OCI-LY7 (cell line): ENCODE measurements at places on chromosomes 2 and 18.
A peak's percentile ranks its signal among the peaks of the same experiment; 100 is the strongest.

DNA sequence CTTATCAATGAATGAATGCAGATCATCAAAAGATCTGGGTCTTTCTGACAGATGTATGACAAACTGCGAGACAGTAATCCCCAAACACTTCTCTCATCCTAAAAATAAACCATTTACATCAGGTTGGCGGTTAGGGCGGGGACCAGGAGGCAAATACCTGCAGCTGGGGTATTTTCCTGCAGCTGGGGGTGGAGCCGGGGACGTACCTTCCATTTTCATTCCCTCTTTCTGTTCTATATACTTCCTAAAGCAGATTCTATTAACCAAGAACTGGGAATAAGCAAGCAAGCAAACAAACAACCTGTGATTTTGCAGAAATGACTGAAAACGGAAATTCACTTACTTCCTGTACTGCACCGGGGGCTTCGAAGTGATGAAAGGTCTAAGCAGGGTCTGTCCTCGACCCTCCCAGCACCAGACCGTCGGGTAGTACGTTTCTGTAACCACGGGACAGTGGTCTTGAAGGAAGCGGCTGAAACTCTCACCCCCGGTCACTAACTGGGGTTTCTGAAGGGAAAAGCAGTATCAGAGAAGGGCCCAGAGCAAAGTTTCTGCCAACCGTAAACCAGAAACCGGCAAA is 1.2 kb downstream of the ABHD3 start:
- DNase-seq = peak; percentile 87

DNA sequence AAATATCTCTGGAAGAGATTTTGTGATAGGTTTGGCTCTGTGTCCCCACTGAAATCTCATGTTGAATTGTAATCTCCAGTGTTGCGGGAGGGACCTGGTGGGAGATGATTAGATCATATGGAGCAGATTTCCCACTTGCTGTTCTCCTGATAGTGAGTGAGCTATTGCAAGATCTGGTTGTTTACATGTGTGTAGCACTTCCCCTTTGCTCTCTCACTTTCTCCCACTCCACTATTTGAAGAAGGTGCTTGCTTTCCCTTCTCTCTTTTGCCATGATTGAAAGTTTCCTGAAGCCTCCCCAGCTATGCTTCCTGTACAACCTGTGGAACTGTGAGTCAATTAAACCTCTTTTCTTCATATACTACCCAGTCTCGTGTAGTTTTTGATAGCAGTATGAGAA is 97.0 kb upstream of the FN1 start:
- DNase-seq = no peak

DNA sequence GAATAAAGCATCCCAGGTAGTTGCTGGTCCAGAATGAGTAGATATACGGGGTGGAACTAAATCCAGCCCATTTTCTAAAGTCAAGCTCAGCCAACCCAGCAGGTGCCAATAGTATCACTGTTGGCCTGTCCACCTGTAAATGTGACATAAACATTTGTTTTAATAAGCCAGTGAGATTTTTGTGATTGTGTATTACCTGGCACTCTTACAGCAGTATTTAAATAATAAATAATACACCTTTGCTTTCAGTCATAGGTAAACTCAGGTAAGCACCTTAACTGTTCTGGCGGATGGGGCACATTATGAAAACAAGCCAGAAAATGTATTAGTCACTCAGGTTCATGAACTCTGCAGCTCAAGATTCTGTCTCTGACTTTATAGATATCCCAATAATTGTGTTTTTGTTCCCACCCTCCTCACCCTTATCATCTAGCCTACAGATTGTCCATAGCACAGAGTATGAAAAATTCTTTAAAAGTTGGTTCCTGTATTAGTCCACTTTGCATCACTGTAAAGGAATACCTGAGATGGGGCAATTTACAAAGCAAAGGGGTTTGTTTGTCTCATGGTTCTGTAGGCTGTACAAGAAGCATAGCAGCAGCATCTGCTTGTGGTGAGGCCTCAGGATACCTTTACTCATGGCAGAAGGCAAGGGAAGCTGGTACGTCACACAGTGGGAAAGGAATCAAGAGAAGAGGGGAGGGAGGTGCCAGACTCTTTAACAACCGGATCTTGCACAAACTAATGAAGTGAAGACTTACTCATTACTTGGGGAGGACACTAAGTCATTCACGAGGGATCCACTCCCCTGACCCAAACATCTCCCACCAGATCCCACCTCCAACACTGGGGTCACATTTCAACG is 73.0 kb upstream of the CYRIA start:
- DNase-seq = no peak

GRCh38 chr2:16960579-16960978 is 294.9 kb upstream of the CYRIA start:
- no peak for DNase-seq

DNA sequence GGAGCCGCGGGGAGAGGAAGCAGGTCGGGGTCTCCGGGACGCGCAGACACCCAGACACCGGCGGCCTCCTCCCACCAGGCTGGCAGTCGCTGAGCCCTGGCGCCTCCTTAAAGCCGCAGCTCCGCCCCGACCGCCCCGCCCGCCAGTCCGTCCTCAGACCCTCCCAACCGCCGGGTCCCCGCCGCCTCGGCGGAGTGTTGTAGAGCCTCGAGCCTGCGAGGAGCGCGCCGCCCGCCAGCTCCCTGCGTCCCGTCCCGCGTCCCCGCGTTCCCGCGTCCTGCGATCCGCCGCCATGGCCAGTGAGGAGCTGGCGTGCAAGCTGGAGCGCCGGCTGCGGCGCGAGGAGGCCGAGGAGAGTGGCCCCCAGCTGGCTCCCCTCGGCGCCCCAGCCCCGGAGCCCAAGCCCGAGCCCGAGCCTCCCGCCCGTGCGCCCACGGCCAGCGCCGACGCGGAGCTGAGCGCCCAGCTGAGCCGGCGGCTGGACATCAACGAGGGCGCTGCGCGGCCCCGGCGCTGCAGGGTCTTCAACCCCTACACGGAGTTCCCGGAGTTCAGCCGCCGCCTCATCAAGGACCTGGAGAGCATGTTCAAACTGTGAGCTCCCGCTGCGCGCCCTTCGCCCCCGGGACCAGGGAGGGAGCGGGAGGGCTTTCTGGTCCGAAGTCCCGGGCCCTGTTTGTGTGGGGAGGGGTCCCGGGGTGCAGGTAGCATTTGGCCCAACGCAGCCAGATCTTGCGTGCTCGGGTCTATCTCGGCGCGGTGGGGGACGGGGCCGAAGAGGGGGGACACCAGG is at the start of gene EFHD1:
Gene EFHD1, plus strand, starts transcription at position 192 of the 793 bp plus-strand sequence. Its CDS starts 101 bp downstream, at position 293.
- no peak for DNase-seq

DNA sequence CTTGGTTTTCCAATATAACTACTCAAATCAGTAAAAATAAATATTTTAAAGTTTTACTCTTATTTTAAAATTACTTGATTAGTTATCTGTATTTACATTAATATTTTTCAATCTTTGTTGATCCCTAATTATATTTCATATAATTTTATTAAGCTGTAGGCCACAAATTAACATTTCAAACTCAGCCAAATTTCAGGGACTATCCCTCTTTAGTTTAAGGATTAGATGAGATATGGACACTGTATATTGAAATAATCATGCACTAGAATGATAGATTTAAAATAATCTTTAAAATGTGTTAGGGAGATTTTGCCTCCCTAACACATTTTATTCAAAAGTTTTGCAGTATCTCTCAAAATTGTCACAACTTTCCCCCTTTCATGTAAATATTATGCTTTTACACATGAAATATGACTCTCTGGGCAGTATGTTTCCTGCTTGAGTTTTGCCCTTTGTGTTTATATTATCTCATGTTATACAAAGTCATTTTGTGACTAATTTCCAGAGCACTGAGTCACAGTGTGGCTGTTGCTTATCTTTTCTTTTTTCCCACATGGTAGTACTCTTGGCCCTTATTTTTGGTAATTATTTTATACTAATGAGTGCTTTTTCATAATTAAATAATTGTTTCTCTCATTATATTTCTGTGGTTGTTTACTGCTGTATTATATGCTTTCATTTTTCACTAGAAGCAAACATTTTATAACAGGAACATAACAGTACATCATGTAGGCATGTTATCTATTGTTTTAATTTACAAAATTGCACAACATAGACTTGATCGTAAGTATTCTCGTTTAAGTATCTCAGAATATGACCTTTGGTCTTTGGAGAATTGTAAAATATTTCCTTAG is 1.2 kb downstream of the TFPI start:
- no peak for DNase-seq

DNA sequence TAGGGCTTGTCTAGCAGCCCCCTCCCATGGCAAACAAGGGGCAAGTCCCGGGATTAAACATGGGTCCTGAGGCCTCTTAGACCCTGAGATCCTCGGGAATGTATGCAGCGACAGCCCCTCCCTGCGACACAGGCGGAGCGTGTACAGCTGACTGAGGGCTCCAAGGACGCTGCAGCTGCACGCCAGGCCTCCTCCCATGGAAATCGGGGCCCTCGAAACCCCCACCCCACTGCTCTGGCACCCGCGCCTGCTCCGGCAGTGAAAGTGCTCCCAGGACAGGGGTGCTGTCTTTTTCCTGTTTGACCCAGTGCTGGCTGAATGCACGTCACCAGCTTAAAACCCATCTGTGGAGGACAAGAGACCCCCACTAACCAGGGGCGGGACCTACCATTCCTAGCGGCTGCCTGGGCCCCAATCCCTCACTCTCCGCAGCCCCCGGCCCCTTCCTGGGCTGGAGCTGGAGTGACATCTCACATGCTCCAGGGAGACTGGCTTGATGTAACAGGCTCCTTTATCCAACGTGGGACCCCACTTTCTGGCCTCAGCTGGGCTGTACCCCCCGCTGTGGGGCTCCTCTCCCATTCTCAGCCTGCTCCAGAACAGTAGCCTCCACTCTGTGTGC is 247.7 kb downstream of the TWIST2 start:
- no peak for DNase-seq

- DNase-seq = no peak
Measured at GRCh38 chr2:74712223-74713053, 58.4 kb downstream of the SEMA4F start.

GRCh38 chr2:105843476-105844374 is 99.0 kb downstream of the NCK2 start:
- DNase-seq = no peak

DNA sequence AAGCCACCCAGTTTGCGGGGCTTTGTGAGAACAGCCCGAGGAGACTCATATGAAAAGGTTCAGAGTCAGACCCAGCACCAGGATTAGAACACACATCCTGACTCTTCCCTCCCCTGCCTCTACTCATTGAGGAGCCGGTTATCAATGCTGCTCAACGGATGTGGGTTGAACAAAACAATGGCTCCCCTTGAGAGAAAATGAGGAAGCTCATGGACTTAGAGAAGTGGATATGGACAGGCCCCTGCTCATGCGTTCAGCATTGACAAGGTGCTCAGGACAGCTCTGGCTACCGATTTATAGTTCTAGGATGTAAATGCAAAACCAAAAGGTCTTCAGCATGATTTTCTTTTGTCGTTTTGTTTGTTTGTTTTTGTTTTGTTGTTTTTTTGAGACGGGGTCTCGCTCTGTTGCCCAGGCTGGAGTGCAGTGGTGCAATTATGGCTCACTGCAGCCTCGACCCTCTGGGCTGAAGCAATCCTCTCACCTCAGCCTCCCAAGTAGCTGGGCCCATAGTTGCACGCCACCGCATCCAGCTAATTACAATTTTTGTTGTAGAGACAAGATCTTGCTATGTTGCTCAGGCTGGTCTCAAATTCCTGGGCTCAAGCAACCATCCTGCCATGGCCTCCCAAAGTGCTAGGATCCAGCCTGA is 32.0 kb upstream of the AGAP1 start:
- no peak for DNase-seq

- DNase-seq = no peak
Measured at GRCh38 chr2:216118474-216118873, 9.3 kb downstream of the XRCC5 start.

GRCh38 chr2:166375195-166375735 is 479 bp downstream of the SCN9A start:
- DNase-seq = no peak

DNA sequence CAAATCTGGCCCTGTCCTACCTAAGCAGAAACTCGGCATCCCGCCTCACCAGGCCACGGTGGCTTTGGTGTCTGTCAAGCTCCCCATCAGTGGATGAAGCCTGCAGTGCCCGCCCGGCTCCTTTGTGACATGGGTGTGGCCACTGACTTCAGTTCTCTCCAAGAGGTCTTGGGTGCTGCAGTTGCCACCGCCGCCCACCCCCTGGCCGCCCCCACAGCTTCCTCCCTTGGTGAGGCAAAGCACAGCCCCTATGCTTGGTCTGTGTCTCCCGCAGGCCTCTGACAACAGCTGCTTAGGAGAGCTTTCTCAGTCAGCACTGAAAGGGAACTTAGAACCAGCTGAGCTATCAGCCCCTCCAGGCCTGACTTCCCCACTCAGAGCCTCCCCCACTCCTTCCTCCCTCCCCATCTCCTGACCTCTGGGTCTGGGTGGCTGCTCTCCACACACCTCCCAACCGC is 22.9 kb upstream of the GPR55 start:
- DNase-seq = no peak

DNA sequence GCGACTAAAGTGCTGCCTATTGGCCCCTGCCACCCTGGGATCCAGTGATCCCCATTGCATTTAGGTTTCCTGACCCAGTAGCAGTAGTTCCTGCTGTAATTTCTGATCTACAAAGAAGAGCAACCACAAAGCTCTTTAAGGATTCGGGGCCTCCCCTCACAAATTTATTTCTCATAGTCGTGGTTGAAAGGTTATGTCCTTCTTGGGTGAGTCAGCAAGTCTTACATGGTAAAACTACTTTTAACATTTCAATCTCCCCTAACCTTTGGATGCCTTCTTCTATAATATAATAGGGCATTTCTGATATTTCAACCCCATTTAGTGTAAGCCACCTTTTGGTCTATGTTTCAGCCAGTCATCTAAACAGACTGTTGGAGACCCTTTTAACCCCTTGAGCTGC is 14.9 kb downstream of the PIKFYVE start:
- DNase-seq = no peak

DNA sequence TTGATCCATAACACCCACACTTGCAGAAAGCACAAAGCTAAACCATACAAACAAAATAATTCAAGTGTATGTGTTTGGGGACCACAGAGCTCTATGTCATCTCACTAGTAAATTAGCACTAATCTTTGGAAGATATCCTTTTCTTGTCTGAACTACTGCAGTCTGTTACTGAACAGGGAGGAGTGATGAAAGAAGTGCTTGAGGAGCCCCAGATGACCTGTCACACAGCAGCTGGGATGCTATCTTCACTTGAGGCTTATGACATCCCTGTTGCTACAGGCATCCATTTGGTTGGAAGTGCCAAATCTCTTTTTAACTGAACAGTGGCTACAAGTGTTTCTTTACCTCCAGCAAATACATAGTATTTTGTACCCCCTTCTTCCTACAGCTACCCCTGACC is 386.3 kb upstream of the CHAC2 start:
- DNase-seq = no peak

DNA sequence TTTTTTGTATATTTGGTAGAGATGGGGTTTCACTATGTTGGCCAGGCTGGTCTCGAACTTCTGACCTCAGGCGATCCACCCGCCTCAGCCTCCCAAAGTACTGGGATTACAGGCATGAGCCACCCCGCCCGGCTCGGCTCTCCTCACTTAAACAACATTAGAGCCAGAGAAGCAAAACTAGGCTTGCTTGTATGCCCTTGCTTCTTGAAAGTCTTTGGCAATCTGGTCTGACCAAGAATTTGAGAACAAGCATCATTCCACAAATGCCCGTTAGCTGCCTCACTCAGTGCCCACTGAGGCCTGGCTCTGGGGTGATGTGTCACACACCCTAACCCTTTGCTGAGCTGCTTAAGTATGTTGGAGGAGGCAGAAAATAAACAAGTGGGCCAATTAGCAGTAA is 33.5 kb downstream of the SOWAHC start:
- DNase-seq = no peak
